ENCODE measurements at places on chromosomes 1 and 21. TPM values are rescaled to one million over a fixed set of nuclear protein-coding genes. Genes with fewer than 3 reads are reported as not detected.
A peak's percentile ranks its signal among the peaks of the same experiment; 100 is the strongest.

- no peak for DNase-seq
Observed at GRCh38 chr21:44348861-44349260, 4.6 kb upstream of the TRPM2 start.

DNA sequence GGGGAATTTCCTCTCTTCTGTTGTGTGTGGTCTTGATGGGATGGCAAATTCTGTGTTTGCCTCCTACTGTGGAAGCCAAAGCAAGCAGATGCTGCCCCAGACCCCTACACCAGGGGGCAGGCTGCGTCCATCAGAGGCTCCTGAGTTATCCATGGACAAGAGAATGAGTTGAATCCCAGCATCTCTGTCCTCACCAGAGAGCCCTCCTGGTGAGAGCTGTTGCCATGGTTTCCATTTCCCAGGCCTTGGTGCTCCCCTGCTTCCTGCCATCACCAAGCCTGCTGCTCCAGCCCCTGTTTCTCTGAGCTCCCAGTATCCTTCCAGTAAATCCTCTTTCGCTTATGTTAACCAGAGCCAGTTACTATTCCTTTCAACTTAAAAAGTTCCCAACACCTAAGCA lies 20.4 kb upstream of the GNG12 start:
- peak; percentile 45 for DNase-seq

- no peak for DNase-seq
Observed at GRCh38 chr1:232213928-232214327, 416.0 kb downstream of the SIPA1L2 start.

DNA sequence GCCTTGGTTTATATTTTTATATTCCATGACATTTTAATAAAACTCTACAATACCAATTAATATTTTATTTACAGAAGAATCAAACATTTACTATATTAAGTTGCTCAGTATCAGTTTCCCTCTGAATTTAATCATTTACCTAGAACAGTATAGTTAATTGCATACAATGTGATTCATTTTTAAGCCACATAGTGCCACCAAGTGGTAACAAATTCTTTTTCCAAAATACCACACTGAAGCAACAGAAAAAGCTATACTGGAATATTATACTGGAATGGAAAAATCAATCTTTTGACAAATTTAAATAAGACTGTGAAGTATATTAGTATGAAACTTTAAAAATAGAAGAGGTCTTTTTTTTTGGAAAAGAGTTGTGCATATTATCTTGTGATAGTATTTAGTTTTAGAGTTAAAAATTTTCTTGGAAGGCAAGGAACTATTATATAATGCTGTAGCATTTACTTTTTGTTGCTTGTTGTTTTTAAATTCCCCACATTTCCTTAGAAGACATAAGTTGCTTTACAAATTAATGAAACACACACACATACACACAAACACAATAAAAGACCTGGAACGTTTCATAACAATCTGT lies 57.3 kb downstream of the ZNF644 start:
- no peak for DNase-seq

DNA sequence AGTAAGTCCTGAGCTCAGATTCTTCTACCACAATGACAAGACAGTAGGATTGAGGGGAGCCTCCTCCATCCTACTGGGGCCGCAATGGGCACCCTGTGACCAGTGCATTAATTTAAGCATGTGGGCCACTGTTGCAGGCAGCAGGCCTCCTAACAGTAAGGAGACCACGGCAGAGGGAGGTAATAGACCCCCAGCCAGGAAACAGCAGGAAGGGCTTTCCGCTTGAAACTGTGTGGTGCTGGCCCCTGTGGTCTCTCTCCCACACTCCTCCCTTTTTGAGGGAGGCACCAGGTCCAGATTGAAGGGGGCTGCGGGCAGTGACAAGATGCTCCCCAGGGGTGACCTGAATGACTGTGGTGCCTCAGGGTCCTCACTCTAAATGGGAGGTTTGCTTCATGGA lies 1.7 kb upstream of the CLDN19 start:
- no peak for DNase-seq

Gene FCMR
- 1.5 TPM for polyA plus RNA-seq

DNA sequence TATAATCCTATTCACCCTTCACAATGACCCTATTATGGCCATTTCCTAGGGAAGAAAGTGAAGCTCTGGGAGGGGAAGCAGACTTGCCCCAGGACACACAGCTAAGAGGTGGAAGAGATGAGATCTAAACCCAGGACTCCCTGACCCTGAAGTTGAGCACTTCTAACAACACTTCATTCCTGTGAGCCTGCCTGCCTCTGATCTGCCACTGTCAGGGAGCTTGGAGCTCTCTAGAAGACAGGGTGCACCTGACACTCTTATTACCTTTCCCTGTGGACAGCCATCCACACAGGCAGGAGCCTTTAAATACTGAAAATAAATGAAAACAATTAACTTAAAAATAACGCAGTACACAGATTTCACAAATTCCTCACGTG lies 599 bp downstream of the MKNK1 start:
- DNase-seq: no peak

DNA sequence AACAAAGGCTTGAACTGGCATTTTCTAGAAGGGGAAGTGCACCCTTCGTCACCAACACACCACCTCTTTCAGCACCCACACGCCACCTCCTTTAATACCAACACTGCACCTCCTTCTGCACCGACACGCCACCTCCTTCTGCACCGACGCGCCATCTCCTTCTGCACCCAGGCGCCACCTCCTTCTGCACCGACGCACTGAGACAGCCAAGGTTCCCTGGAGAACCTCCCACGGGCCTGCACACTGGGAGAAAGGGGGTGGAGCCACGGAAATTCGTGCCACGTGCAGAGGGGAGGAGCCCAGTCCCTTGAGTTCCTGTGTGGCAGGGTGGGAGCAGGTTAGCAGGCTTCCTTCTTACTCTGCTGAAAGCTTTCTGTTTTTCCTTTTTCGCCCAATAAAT lies 327.9 kb upstream of the C1orf174 start:
- no peak for DNase-seq

Gene CLEC20A
- polyA plus RNA-seq: not detected

Gene S100A1
- 11.6 TPM for polyA plus RNA-seq

- no peak for DNase-seq
Observed at GRCh38 chr1:180156631-180157091, 2.0 kb downstream of the QSOX1 start.

DNA sequence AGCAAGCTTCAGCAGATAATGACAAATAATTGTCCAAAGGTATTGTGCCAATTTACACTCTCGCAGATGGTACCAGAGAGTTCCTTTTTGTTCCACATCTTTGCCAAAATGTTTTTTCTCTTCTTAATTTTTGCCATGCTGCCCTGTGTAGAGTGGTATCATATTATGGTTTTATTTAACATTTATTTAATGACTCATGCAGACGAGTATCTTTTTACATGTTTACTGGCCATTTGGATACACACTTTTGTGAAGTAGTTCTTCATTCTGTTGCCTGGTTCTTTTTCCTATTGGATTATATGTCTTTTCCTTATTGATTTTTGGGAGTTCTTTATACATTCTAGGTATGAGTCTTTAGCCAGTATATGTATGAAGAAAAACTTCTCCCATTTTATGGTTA lies 151.1 kb downstream of the PCNX2 start:
- no peak for DNase-seq

DNA sequence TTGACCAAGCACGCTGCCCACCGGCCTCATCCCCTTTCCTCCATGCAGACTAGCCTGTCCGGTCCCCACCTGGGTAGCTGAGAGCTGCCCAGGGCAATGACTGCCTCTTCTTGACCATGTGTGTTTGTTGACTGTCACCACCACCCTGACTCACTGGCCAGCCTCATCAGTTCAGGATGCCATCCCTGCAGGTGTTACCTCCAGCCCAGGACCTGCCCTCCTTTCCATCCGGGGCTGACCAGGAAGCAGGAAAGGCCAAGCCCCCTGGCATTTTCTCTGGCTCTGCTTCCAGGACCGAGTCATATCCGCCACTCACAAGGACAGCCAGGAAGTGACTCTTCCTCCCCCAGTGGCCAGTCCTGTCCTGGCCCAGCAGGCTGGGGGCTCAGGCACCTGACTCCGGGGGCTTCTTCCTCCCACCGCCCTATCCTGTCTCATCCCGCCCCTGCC lies 17.1 kb downstream of the EPHA2 start:
- DNase-seq: no peak

Gene COL24A1
- 3.8 TPM for polyA plus RNA-seq

DNA sequence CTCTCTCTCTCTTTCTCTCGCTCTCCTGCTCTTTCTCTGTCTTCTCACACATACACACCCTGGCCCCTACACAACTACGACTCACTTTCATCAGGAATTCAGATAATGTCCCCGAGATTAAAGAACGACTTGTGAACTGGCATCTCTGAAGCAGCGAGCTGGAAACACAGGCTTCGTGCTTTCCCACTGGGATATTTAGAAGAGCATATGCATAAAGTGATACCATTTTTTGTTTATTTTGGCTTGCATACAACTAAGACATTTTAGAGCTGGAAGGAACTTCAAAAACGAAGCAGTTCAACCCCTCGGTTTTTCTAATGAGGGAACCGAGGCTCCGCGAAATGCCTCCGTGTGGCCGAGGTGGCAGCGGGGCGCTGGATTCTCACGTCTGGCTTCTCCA lies 88.6 kb downstream of the ZBTB18 start:
- DNase-seq: no peak

Gene SLAMF7
- 0.71 TPM for polyA plus RNA-seq

Gene CA14
- 6.3 TPM for polyA plus RNA-seq

- no peak for DNase-seq
Observed at GRCh38 chr1:230375147-230375546, 51.0 kb downstream of the PGBD5 start.

Gene MSH4
- polyA plus RNA-seq: 0.67 TPM

Gene PRAMEF12
- polyA plus RNA-seq: not detected

Data from hindlimb muscle (tissue), 1 donor.